ENCODE measurements at places on chromosomes 4 and X.

GRCh38 chr4:142120921-142121320 is 484.5 kb downstream of the IL15 start:
- no peak for DNase-seq

DNA sequence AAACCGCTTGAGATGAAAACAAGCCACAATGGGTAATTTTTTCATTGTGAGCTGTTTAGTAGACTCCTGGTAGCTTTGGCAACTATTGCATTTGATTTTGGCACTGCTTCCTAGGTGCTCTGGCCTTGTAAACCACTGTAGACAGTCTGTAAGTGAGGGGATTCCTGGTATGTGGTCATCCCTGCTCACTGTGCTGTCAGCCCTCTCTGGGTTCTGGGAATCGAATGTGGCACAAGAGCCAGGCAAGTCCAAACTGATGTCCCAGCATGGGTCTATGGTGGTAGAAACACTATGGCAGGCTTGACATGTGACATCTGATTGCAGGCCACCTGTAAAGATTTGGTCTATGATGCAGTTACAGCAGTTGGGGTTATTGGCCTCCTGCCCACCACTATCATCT is 2.5 kb downstream of the USP51 start:
- no peak for DNase-seq

- DNase-seq, result no peak
Observed at GRCh38 chr4:184191267-184191666, 26.4 kb downstream of the ENPP6 start.

DNA sequence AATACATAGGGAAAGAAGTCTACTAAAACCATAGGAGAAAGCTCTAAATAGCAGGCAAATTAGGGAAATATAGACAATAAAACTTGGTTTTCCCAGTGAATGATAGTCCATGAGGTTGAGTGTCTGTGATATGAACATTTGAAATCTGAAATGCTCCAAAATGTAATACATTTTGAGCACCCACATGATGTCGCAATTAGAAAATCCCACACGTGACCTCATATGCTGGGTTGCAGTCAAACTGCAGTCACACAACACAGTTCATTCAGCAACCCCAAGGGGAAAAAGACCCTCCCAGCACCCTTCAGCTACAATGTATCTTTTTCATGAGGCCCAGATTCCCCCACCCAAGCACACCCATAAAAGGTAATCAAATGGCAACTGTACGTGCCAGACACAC is 155.6 kb downstream of the BTC start:
- DNase-seq, result no peak

Data from stimulated activated CD4-positive, alpha-beta T cell treated with anti-CD3 and anti-CD28 coated beads, Interleukin-1b, Interleukin-23, amount 100 ng/mL, for 1 hour (primary cell).